CD4-positive, alpha-beta T cell treated with Interleukin-17A for 1 hour (primary cell): ENCODE measurements at places on chromosomes 1 and 21.

DNA sequence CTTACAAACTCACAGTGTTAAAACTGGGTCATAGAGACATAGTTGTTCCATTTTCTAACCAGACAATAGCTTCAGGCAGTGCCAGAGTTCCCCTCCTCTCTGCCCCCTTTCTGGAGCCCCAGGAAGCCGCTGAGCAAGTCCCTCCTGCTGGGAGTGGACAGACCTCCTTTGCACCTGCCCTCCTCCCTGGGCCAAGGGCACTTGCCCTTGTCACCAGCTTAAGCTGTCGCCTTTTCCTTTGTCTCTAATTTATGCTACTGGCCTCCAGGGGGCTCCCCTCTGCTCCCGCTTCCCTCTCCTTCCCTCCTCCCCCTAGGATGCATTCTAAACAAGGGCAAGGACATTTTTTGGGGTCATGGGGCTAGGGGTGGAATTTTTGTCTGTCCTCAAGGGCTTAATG, 182.4 kb downstream of the MIS18A start:
- DNase-seq = no peak

DNA sequence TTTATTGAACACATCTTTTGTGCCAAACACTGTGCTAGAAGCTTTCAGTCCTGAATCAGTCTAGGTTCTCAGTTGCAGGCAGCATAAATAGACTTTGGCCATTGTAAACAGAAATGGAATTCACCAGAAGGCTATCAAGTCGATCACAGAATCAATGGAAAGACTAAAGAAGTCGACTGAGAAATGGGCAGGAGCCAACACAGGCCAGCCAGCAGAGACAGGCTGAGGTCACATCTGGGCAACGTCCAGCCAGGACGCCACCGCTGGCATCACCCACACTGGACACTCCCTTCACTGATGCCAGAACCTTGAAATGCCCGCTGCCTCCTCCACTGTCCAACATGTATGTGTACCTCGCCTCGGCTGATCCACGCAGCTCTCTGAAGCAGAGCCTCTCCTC, 5.5 kb upstream of the CNTN2 start:
- DNase-seq = no peak

DNA sequence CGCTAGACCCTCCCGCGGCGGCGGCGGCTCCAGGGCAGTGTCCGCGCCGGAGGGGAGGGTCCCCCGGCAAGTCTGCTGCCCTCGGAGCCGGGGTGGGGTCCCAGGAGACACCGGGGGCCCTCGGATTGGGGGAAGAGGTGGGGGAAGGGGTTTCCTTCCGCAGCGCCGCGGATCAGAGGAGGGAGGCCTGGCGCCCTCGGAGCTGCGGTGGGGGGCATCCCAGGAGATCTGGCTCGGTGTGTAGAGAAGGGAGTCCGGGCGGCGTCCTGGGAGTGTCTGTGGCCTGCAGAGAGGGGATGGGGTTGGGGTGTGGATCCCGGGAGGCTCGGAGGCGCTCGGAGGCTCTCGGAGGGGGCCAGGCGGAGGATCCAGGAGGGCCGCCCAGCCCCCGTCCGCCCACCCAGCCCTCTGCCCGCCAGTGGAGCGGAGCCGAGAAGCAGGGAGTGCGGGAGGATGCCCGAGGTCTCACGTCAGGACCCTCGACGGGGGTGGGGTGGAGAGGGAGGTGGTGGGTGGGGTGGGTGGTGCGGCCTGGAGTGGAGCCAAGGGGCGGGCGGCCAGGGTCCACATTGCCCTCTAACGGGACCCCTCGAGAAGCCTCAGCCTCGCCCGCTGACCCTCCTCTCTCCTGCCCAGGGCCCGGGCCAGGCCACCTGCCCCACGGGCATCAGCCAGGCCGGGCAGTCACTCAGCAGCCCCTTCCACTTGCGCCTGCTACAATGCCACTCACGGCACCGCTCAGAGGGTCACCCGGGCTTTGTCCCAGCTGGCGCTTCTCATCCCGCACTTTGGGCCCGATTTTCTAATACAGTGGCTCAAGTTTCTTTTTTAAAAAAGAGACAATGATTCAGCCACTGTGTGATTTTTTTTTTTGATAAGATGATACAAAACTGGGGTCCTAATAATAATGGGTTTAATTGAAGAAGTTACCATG, 60.2 kb upstream of the ARHGEF16 start:
- no peak for DNase-seq

GRCh38 chr1:204889681-204890383, 19.2 kb downstream of the NFASC start:
- DNase-seq = no peak

DNA sequence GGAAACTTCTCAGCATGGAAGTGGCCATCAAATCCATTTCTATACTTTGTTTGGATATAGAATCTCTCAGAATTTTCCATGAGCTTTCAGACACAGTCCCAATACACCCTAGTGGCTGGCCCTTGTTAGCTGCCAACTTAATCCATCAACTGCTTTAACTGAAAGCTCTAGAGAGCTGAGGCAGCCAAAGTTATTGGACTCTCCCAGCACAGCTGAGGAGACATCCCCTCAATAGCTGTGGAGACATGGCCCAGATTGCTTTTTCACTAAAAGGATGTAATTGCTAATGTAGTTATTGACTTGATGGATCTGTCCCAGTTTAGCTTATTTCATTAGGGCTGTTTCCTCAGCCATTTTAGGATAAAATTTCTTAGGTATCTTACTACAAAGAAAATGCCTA, 94.8 kb upstream of the PRMT6 start:
- DNase-seq = no peak

- DNase-seq = peak; percentile 36
Observed at GRCh38 chr1:97137862-97138514, 416.4 kb downstream of the PTBP2 start.

DNA sequence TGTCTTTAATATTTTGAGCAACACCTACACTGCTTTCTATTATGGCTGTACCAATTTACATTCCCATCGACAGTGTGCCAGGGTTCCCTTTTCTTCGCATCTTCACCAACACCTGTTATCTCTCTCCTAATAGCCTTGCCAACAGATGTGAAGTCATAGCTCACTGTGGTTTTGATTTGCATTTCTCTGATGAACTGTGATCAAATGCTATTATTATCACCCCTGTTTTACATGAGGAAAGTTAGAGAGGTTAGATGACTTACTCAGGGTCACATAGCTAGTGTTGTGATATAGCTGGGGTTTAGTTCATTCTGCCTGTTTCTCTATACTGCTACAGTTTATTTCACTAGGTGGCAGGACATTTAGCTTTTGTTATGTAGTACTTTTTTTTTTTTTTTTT, 204.1 kb downstream of the FMN2 start:
- DNase-seq = no peak

- no peak for DNase-seq
Observed at GRCh38 chr1:64038119-64038518, 165.3 kb upstream of the UBE2U start.

DNA sequence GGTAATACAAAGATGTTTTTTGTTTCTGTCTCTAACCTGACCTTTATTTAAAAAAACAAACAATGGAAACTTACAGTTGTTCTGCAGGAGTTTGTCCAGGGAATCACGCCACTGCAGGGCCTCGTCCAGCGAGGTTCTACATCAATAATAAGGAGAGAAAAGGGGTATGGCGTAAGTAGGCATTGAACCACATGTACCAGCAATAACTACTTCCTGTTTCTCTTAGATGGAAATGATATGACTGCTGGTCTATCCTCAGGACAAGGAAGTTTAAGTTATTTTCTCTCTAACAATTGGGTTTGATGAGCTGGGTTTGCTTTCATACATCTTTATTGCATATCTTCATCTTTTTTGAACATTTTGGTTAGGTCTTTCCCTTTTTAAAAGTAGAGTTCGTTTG, 40.9 kb downstream of the RGS5 start:
- DNase-seq = no peak

- no peak for DNase-seq
Observed at GRCh38 chr21:41579692-41580091, 71.7 kb upstream of the TMPRSS2 start.

GRCh38 chr1:115063228-115063901, 25.9 kb downstream of the TSPAN2 start:
- DNase-seq = peak; percentile 83

DNA sequence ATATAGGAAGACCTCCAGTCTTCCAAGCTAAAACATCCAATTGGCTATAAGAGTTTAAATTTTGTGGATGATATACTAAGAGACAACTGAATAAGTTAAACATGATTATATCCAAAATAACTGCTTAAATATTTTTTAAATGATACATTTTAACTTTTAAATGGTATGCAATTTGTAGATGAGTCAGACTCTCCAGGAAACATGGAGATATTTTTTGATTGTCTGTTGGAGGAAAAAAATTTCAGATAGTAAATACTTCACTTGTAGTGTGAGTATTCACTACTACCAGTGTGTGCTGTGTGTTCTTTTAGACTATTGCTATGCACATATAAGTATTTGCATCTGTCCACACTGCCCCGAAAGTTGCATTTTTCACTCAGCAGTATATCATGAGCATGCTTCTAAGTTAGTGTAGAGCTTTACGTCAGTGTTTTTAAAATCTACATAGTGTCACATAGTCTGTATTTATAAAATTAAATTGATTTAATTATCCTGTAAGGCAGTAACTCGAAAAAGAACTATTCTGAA, 91.1 kb downstream of the USP25 start:
- DNase-seq = no peak

- DNase-seq = no peak
Observed at GRCh38 chr1:8639148-8639547, 178.3 kb downstream of the RERE start.

GRCh38 chr1:30283199-30283962, 440.0 kb downstream of the MATN1 start:
- peak; percentile 5 for DNase-seq

DNA sequence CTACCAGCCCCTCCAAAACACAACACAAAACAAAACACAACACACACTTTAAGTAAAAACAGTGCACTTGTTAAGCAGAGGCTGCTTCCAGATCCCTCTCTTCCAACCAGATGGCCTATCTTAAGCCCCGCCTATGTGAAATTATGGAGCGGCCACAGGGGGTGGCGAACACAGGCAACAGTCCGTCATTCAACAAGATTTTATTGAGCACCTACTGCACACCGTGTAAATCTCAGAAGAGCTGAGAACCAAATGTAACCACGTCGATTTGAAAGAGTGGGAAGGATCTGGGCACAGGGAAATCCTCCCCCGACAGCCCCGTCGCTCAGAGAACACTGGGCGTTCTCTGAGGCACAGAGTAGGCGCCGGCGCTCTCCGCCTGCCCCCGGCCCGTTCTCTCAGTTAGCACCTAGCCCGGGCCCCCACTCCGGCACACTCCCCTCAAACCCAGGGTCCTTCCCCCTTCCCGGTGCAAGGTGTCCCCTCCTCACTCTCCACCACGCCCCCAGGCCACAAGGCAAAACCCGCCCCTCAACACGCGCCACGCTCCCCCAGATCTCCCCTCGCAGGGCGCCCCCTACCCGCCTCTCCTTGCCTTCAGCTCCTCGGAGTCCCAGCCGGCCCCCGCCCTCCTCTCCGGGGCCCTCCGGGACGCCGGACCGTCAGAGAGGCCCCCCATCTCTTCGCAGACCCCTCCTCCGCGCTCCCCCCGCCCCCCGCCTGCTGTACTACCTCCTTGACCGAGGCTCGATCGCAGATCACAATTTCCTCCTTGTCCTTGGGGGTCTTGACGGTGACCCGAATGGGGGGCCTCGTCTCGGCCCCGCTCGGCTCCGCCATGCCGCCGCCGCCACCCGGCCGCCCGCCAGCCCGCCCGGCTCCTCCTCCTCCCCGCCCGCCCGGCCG, 483 bp downstream of the UBQLN4 start:
- peak; percentile 74 for DNase-seq

GRCh38 chr21:26457817-26458216, 115.3 kb downstream of the CYYR1 start:
- no peak for DNase-seq

DNA sequence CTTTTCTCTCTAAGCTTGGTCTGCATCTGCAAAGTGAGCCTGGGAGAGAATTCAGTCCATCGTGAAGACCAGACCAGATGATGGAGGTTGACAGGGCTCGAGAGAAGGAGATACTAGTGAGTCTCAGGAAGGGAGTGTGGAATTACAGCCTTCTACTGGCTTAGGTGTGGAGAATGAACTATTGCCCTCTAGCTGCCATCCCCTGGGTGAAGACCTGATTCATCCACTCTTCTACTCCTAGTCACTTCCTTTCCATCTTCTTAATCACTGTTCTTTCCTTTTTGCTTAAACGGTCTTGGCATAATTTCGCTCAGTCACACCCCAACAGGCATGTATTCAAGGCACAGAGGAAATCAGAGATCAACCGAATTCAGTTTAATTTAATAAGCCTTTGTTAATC, 34.0 kb upstream of the HSD17B7 start:
- no peak for DNase-seq

DNA sequence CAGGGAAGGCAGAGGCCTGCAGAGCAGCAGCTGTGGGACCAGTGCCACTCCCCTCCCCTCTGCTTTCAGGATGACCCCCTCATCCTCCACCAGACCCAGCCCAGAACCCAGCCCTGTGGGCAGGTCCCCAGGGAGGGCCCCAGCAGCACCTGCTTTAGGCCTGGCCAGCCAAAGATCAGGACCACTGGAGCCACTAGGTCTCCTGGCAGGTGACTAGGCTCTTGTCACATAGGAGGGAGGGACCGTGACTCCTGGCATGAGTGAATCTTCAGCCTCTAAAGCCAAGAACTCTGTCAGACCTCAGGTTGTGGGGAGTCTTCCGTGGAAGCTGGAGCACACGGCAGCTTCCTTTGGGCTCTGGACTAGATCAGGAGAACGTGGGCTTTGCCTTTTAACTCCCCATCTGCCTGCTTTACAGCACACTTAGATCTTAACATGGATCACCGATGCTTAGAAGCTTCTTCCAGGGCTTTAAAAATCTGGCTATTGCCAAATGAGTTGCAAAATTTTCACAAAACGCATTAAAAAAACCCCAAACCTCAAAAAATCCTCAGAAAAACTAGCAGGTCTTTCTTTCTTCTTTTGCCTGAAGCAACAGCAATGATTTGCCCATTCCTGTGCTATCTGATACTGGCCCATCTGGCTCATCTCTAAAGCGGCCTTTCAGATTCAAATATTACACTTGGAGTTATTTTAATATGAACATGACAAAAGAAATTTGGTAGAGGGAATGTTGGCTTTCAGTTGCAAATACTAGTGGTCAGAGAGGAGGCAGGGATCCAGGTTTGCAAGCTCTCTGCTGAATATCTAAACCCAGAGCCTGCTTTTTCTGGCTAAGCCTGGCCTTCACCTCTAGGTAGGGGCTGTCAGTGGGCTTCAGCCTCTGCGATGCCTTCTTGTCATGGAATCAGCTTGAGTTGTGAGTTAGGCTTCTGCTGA, 235.2 kb downstream of the SDCCAG8 start:
- no peak for DNase-seq

DNA sequence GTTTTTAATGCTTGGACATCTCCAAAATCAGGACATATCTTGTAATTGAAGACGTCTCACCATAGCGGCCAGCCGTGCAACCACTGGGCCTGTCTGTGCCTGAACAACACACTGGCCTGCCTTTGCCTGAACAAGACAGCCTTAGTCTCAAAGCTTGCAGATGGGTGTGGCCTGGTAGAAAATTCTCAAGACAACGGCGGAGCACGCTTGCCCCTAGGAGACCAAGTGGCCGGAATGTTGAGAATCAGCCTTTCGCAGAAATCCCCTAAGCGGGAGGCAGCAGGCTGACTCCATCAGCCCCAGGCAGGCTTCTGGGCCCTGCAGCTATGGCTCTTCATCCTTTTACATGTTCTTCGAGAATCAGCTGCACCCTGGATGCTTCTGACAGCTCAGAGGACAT, 98.0 kb upstream of the C1orf174 start:
- DNase-seq = no peak
